ENCODE measurements at places on chromosomes 16 and 17.

GRCh38 chr17:44575403-44575802, 18.1 kb downstream of the FZD2 start:
- DNase-seq: no peak

DNA sequence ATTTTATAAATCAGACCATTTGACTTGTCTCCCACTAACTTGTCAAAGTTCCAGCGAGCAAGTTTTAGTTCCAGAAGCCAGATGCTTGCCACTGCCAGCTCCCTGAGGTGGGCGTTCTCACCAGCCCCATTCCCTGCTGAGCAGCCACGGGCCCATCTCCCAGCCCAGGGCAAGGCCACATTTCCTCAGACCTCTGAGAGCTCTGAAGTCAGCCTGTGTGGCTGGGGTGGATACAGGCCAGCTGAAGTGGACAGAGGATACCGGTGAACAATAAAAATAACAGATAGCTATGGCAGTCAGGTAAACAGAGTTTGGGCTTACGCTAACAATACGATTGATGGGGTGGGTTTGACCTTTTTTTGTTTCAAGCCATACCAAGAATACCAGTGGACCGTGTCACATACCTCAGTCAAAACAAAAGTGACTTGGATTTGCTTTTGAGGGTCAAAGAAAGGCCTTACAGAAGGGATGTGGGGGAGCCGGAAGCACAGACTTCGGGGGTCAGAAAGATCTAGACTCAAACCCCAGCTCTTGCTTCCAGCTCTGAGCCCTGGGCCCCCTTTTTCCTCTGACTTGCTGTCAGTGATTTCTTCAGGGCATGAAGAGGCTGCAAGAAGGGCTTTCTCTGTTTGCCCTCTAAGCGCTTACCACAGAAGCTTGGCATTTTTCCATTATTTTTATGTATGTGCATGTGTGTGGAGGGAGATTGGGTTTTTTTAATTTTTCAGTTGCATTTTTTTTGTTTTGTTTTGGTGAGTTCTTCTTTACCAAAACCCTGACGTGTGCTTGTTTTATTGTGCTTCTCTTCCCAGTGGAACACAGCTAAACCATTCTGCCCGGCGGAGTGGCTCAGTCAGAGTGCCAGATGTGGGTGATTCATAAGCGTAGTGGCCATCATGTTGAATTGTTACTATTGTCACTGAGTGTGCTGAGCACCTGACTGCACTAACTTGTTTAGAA, 109.9 kb downstream of the GNAO1 start:
- no peak for DNase-seq

GRCh38 chr17:43134774-43135453, 9.8 kb upstream of the BRCA1 start:
- DNase-seq: no peak

DNA sequence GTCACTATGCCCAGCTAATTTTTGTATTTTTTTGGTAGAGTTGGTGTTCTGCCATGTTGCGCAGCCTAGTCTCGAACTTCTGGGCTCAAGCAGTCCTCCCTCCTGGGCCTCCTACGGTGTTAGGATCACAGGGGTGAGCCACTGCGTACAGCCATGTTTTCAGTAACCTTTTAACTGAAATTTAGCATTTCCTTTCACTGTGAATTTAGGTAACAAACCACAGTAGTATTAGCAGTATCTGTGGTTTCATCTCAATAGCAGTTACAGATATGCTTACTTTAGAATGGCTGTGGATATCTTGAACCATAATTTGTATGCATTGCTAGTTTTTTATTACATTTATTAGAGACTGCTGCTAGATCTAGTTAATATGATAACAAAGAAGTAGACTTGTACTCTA, 4.3 kb upstream of the RANGRF start:
- no peak for DNase-seq

GRCh38 chr16:5143761-5144620, 46.4 kb upstream of the EEF2KMT start:
- DNase-seq: no peak

DNA sequence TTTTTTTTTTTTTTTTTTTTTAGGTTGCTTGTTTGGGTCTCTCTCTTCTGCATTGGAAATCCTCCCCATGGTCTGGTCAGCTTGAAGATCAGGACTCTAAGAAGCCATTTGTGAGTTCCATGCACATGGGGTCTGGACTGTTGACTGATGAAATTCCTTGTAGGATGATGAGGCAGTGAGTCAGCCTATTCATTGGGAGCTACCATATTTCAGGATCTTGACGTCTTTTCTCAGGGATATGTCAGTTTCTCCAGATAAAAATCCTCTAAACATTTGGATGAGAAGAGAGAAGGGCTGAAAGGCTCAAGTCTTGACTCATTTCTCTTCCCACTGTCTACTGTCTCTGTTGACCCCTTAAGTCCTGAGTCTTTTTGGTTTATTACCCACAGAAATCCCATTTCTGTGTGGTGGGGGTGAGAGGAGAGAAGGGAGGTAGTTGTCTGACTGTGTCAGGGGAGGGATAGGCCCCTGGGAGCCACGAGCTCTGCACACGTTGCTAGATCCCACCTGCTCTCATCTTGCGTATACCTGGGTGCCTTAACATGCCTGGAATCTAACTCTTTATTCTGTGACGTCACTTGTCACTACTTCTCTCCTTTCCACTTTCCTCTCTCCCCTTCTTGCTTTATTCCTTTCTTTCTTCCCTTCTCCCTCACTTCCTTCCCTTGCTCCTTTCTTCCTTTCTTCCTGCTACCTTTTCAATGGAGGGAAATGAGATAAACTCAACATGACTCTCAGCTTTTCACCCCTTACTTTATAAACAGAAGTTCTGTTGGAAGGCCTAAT, 333.1 kb upstream of the XYLT1 start:
- DNase-seq: no peak

- DNase-seq: no peak
These were observed 110.4 kb downstream of the MRTFB start for GRCh38 chr16:14181371-14182050.

- no peak for DNase-seq
These were observed 16.6 kb downstream of the PMM2 start for GRCh38 chr16:8814095-8814806.

DNA sequence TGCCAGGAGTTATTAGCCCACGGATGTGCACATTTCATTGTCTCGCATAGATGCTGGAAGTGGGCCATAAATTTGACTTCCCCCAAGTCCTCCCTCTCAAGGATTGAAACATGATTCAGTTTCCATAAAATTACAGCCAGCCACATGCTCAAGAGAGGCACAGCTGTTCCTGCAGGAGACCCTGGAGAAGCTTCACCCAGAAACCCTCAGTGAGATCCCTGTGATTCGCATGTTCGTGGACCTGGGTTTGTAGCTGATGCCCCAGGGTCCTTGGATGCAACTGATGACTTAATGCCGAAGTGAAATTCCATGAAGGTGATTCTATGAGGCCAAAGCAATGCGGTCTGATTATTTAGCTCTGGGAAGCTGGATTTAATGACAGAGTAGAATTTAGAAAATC, 24.7 kb upstream of the AQP8 start:
- no peak for DNase-seq

GRCh38 chr17:1953831-1954230, 71.3 kb downstream of the RTN4RL1 start:
- no peak for DNase-seq

- DNase-seq: no peak
These were observed 12.1 kb downstream of the DNAJC7 start for GRCh38 chr17:42005166-42005565.

- peak; percentile 35 for DNase-seq
These were observed at the start of gene EPOP for GRCh38 chr17:38674749-38675615. TSS of gene EPOP (minus strand) at chr17:38674957. CDS start at chr17:38674495, 462 bp downstream.

- no peak for DNase-seq
These were observed 24.2 kb downstream of the MAP3K3 start for GRCh38 chr17:63646488-63646806.

DNA sequence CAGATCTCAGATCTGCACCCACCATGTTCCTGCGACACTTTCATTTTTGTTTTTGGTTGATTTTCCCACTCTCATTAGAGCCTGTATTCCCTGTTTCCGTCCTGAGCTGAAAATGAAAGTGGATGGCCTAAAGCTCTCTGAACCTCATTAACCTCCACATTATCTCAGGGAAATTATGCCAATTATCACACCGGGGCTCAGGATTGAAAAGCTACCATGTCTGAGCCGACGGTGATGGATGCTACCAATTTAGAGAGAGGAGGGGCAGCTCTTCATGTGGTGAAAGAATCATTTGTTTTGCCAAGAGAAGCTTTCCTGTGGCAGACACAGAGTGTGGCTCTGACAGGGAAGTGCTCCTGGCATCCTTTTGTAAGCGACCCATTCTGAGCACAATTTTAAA, 410.4 kb upstream of the CDH11 start:
- no peak for DNase-seq

DNA sequence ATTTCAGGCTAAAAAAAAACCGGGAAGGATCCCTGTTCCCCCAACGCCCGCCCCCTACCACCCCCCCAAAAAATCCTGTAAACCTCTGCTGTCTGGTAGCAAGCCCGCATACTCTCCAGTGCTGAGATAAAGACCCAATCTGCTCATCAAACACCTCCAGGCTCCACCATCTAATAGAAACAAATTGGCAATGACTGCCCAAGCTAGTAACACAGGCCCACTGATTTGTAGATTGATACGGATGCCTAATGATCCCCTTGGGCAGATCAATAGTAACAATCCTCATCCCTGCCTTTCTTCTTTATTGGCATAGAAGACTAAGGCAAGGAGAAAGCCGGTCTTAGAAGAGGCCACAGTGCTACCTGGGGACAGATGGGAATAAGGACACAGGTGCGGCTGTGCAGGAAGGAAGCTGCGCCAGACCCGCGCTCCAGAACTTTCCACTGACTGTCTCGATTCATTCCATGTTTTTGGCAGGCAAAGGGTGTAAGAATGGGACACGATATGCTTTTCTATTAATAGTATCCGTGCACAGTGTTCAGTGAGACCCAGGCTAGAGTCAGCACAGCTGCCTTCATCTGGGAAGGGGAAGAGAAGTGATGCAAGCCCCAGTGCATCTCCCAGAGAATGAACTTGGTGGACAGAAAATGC, 407.6 kb upstream of the PSMD7 start:
- DNase-seq: no peak

GRCh38 chr17:45175759-45176115, 14.1 kb downstream of the HEXIM2 start:
- no peak for DNase-seq

DNA sequence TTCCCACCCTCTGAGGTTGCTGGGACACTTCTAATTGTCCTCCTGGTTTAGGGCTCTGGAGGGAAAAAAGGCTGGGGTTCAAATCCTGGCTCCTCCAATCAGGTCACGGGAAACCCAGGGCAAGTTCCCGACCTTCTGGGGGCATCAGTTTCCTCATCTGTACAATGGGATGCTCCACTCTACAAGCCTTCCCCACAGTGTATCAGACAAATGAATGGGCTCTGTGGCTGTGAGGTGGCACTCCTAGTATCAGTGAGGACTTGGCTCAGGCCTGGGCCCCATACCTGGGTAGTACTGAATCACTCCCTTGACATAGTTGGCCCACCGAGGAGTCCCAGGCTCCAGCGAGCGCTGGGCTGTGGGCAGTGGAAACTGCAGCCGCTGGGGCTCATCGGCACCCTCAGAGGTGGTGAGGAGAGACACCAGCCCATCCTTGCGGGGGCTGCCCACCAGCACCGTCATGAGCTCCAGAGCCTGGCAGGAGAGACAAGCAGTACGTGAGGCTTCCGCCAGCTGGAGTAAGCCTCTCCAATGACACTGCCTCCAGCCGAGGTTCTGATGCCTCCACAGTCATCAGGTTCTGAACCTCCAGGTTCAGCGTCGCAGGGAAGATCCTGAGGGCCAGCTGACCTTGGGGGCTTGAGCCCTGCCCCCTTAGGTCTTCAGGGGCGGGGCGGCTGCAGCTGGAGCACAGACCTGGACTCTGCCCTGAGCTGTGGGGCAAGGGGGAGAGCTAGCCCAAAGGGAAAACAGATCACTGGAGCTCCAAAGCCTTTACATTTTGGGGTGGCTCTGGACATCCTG, 1.2 kb downstream of the GALK1 start:
- DNase-seq: no peak

- DNase-seq: no peak
These were observed 4.7 kb downstream of the PRR29 start for GRCh38 chr17:64002658-64003525.

GRCh38 chr16:83137326-83137781, 510.6 kb downstream of the CDH13 start:
- no peak for DNase-seq

DNA sequence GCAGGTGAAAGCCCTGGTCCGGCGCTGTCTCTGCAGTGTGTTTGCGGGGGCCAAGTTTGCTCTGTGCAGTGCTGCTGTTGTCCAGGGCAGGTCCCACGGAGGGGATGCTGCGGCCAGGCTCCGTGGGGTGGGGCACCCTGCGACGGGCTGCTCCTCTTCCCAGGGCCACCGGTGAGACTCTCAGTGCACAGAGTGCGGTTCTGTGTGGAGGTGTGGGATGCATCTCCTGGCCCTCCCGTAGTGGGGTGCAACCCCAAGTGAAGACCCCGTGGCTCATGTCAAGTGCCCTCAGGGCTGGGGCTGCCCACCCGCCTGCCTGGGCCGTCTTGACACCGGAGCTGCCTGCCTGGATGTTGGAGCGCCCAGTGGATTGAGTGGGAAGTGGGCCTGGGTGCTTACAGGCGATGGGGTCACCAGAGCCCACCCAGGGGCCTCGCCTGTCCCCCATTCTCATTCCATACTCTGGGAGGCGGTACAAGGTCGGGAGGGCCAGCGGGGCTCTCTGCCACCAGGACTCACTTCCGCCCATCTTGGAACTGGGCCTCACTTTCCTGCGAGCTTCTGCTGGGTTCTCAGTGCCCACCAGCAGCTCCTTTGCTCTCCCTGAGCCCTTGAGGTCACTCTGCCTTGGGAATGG, 119.9 kb downstream of the BANP start:
- DNase-seq: no peak

- no peak for DNase-seq
These were observed 175.1 kb downstream of the FOXL1 start for GRCh38 chr16:86753399-86753798.

DNA sequence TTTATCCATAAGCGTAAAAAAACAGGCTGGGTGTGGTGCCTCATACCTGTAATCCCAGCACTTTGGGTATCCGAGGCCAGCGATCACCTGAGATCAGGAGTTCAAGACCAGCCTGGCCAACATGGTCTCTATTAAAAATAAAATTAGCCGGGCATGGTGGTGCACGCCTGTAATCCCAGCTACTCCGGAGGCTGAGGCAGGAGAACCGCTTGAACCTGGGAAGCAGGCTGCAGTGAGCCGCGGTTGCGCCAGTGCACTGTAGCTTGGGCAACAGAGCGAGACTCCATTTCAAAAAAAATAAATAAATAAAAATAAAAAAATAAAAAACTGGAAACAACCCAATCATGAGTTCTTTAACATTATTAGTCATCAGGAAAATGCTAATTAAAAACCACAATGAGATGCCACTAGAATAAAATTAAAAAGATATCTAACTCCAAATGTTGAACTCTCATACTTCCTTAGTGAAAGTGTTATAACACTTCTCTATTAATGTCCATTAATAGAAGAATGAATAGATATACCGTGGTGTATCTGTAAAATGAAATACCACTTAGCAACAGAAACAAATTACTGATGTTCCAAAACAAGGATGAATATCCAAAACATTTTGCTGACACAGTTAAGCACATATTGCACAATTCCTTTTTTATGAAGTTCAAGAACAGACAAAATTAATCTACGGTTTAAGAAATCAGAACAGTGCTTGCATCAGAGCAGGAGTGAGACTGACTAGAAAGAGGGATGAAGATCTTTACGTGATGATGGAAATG, 13.1 kb downstream of the MPHOSPH6 start:
- DNase-seq: no peak

- DNase-seq: no peak
These were observed 74.5 kb upstream of the PMFBP1 start for GRCh38 chr16:72246423-72246822.

Data from activated CD4-positive, CD25-positive, alpha-beta regulatory T cell (primary cell).